Activated CD4-positive, alpha-beta T cell treated with anti-CD3 and anti-CD28 coated beads, Interleukin-2, Interleukin-4, amounts not matched to agents 100 ng/mL and 50 ng/mL, durations not matched to agents 16 hours and 8 hours (primary cell): ENCODE measurements at places on chromosomes 6 and 20.

- DNase-seq: no peak
Measured at GRCh38 chr6:24631671-24632070, 14.3 kb downstream of the KIAA0319 start.

DNA sequence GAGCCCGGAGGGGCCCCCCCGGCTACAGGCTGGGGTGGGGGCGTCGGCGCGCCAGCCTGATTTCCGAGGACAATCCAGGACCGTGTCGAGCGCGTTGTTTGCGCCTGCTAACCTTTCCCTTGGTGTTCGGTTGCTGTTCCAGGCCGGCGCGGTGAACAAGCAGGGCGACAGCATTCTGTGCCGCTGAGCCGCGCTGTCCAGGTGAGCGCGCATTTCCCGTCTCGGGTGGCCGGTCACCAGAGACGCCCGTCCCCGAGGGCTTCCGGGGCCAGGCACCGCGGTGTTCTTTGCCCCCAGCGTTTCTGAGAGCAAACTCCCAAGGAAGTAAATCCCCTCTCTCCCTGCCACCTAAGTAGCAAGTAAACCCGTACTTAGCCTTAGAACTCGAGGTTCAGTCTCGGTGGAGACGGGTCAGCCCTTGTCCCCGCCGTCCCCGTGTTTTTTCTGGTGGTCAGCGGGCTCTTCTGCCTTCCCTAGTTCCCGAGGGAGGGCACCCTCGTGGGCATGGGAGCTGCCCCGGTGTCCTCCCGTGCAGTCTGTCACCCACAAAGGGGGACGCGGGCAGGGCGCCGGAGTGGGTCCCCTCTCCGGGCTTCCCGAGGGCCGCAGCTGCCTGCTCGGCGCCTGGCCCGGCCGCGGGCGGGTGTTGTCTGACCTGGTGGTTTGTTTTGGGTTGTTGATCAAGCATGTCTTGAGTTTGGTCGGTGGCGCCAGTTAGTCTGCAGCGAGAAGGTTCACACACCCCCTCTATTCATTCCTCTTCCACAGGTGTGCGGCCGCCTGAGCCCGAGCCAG, 1.5 kb downstream of the ID4 start:
- DNase-seq: no peak

DNA sequence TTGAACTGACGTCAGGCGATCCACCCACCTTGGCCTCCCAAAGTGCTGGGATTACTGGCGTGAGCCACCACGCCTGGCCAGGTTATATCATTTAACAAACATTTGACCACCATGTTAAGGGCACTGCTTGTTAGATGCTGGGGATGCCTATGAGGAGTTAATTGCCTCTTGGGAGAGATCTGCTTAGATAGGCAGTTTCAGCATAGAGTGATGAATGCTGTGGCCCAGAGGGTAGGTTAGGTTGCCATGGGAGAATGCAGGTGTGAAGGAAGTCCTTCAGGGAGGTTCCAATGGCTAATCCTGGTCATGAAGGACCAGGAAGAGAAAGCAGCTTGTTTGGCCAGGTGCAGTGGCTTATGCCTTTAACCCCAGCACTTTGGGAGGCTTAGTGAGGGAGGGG, 17.0 kb downstream of the PHF20 start:
- no peak for DNase-seq

GRCh38 chr6:145506565-145506964, 228.8 kb downstream of the EPM2A start:
- no peak for DNase-seq

DNA sequence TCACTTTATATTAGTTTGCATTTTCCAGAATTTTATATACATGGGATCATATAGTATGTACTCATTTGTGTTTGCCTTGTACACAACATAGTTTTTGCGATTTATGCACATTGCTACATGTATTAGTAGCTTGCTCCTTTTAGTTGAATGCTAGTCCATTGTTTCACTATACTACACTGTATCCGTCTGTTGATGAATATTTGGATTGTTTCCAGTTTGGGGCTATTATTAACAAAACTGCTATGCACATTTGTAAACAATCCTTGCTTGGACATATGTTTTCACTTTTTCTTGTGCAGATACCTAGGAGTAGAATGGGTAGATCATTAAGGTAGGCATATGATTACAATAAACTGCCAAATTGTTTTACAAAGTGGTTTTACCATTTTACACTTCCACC, 3.9 kb upstream of the LRRC1 start:
- no peak for DNase-seq

DNA sequence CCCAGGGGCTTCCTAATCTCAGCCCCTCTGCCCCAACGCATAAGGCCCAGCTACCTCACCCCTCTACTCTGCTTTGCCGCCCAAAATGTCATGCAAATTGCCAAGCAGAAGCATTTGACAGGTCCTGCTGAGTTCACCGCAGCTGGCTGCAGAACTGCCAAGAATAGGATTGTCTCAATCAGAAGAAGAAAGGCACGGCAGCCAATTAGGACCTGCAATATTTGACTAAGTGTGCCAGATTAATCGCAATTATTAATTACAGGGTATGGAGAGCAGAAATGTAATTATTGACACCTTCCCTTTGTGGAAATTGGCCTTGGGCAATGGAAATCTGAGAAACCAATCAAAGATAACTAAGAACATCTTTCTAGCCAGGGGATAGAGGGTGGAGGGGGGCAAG, 318.6 kb downstream of the LRFN2 start:
- no peak for DNase-seq

DNA sequence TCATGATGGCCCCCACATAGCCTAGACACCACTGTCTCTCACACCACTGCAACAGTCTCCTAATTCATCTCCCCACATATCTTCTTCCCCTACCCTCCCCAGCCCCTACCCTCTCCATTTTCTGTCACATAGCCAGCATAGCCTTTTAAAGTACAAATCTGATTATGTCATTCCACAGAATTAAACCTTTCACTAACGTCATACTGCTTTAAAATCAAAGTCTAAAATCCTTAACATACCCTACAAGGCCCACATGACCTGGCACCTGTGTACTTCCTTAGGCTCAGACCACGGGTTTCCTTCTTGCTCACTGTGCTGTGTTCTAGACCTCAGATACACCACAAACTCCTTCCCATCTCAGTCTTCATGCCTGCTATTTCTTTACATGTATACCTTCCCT, 5.9 kb downstream of the OSTM1 start:
- DNase-seq: peak; percentile 60

GRCh38 chr6:6785163-6785521, 196.6 kb downstream of the LY86 start:
- DNase-seq: no peak

DNA sequence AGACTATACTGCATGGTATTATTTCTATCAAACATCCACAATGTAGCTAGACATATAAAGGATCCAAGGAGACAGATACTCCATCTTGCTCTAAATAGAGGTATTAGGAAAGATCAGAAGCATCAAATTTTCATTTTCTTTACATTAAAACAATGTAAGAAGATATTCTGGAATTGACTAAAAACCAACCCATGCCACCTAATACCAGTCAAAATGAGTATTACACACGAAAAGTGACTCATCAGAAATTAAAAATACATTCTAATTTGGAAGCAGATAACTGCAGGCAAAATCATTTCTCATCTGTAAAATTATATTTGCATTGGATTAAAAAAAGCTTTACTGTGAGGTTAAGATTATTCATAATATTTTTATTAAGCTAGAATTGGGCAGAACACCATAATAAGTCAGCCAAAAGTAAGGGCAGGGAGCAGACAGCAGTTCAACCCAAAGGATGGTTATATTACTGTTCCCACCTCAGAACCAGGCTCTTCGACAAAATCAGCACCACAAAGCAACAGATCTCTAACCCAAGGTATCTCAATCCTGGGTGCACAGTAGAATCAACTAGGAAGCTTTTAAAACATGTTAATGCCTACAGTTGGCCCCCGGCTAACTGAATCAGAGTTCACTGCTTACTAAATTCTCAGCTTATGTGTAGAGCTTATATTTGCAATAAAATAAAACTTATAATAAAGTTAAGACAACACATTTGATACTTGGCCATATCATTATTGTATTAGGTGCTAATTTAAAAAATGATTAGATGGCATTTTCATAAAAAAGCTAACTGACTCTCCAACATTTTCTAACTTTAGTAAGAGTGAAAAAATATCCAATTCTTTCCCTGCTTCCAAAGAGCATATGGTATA, 35.2 kb downstream of the SAMD3 start:
- peak; percentile 35 for DNase-seq

DNA sequence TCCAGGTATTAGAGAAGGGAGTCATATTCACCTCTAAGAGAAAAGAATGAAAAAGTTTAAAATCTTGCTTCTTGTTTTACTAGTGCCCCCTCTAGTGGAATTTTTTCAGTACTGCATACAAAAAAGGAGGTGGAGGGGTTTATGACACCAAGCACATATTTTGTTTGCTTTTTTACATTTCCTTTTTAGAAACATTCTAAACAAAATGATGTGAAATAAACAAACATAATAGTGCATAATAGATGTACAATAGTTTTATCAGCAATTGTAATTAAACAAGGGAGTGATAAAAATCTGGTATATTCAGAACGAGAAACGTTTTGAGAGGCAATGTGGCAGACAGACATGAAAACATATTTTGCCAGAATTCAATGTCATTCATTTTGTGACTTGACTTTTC, 111.0 kb upstream of the TFAP2D start:
- DNase-seq: peak; percentile 24

- DNase-seq: no peak
Measured at GRCh38 chr6:165846123-165846966, 183.3 kb upstream of the PDE10A start.

GRCh38 chr6:9140172-9140571, 704.8 kb upstream of the SLC35B3 start:
- no peak for DNase-seq

GRCh38 chr6:169362501-169363121, 109.0 kb upstream of the THBS2 start:
- no peak for DNase-seq

GRCh38 chr20:20915844-20916243, 190.3 kb downstream of the LINC00237 start:
- no peak for DNase-seq

- no peak for DNase-seq
Measured at GRCh38 chr6:37048403-37048850, 43.0 kb downstream of the FGD2 start.

DNA sequence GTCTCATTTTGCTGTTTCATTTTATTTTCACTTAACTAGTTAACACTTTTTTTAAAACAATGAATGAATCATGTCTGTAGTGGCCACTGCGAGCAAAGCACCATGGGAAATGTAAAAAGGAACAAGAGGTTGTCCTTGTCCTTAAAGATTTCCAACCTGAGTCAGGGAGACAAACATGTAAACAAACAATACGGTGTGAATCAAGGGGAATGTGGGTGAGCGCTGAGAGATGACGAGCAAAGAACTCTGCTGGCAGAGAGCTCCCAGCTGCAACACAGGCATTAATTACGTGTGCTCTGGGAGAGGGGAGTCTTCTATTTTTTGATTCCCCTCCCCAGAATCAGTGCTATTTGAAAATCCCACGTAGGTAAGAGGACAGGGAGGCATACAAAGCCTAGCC, 84.3 kb downstream of the ATXN1 start:
- no peak for DNase-seq

DNA sequence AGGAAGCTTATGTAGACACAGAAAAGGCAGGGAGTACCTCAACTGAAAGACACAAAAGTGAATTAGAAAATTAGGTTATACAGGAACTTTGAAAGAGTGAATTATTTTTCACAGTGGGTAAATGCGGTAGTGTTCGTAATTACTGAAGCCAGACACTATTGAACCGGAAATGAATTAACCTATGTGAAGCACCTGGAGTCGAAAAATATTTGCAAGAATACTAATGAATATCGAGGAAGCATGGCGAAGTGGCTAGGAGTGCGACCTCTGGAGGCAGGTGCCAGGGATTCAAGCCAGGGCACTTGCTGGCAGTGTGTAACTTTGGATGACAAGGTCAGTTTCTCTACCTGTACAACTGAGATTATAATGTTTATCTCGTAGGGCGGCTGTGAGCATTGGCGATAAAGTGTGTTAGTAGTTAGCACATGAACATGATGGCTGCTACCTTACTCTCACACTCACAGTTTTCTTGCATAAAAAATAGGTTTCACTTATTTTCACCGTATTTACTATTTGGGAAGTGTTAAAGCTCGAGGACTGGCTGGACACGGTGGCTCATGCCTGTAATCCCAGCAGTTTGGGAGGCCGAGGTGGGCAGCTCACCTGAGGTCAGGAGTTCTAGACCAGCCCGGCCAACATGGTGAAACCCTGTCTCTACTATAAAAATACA, 567 bp upstream of the SLC18B1 start:
- DNase-seq: peak; percentile 79

DNA sequence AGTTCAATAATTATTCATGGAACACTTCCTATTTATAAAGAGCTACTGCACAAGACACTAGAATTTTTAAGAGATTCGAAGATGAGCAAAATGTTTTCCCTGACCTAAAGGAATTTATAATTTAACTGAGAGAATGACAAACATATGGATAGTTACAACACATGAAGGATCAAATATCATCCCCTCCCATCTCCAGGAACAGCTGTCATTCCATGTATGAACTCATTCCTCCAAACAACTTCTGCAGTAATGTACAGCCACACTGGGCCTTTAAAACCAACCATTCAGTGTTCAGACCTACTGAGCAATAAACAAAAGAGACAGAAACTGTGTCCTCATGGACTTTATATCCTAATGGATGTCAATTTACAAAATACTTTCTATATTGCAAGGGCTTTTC, 87.8 kb downstream of the KIF16B start:
- DNase-seq: no peak

DNA sequence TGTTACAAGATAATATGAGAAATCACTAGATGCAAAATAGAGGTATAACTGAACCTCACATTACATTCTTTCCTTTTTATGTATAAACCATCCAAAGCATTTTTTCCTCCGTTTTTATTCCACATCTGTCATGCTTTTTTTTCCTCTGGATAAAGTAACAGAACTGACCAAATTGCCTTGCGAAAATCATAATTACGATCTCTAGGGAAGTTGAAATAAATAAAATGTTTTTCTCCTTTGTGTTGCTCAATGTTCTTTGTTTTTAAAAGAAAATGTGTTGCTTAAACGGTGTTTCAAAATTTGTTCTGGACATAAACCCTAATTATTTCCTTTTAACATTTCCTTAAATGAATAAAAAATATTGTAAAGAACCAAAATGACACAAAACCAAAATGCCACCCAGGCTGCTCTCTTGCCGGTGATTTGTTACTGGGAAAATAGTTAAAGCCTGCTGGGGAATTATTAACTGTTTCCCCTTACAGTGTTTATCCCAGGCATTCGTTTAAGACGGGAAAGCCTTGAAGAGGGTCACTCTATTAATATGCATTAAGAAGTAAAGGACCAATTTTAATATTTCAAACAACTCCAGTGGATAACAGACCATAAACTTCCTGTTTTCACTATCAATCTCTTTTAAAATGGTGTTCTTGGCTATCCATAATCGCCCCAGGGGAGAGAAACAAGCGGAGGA, 1.7 kb upstream of the ADGRB3 start:
- no peak for DNase-seq

GRCh38 chr6:45650524-45651135, 272.9 kb upstream of the SUPT3H start:
- DNase-seq: no peak

GRCh38 chr6:35413911-35414310, 38.2 kb upstream of the FANCE start:
- DNase-seq: no peak

GRCh38 chr6:110103260-110103659, 76.2 kb downstream of the WASF1 start:
- DNase-seq: no peak
